ENCODE measurements at places on chromosomes 3 and 15.

DNA sequence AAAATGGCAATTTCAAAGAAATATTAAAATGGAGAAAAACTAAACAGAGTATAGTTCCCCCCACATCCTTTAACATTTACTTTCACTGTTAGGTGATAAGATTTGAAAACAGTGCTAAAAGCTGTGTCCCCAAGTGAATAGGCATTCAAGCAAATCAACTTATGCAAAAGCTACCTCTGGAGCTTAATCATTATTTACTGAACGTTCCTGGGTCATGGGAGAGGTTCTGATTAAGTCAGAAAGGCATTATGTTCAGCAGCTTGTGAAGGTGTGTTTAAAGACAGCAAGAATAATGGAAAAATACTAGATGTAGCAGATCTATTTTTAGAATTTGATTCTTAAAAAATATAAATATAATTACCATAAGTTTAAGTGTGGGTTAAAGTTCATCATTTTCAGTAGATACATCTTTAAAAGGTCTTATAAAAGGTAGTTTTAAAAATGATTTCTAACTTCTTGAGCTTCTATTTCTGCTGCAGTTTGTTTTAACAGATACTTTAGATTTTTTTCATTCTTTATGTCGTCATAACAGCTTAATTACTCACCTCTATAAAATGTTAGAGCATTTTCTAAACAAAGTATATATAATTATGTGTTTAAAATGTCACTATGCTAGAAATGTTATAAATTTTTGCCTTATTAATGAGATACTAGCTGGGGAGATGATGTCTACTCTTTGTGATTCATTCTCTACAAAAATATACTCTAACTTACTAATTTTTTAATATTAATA, 127.9 kb downstream of the MITF start:
- no peak for DNase-seq

DNA sequence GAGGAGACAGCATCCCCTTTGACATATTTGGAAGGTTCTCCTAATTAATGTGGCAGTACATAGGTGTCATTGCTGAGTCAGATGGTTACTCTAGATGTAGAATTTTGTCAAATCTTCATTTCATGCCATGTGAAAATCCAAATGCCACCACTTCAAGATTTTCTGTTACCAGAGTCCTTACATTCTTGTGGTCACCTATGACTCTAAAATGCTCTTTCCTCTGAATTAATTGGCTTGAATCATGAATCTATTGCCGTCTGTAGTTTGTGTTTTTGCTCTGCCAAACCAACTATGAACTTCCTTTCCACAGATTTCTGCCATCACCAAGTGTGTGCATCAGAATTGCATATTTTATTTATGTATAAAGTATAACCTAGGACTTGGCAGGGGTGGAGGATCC, 269.4 kb upstream of the ZPLD1 start:
- DNase-seq = no peak

GRCh38 chr3:43696441-43696840, 5.7 kb downstream of the ABHD5 start:
- no peak for DNase-seq

DNA sequence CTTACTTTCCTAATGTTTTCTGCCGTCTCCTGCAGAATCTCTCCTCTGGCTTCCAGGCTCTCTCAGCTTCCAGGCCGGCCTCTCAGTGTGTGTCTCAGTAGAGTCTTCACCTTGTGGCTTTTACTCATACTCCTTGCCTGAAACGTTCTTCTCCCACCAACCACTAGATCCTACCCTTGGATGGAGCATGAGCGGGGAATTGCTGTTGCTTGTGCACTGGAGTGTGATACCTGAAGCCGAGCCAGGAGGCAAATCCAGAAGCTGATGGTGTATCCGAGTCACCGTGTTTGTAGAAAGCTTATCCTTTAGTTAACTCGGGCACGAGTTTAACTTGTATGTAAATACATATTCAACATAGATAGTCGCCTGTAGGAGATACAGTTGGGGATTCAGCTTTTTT, 285.0 kb upstream of the C2CD4B start:
- no peak for DNase-seq

- DNase-seq = no peak
Observed at GRCh38 chr15:76663529-76663928, 241.6 kb downstream of the SCAPER start.
